ENCODE measurements at places on chromosomes 2 and 18.

- DNase-seq: no peak
Observed at GRCh38 chr2:57434972-57435371, 611.6 kb upstream of the VRK2 start.

GRCh38 chr2:73110168-73111072 is 2.3 kb downstream of the RAB11FIP5 start:
- DNase-seq: no peak

- no peak for DNase-seq
Observed at GRCh38 chr2:84953535-84953934, 17.4 kb upstream of the KCMF1 start.

- DNase-seq: no peak
Observed at GRCh38 chr2:230915319-230915718, 9.7 kb downstream of the GPR55 start.

- no peak for DNase-seq
Observed at GRCh38 chr2:47964277-47964676, 58.0 kb upstream of the FBXO11 start.

- no peak for DNase-seq
Observed at GRCh38 chr2:102603904-102604303, 15.4 kb upstream of the SLC9A2 start.

- no peak for DNase-seq
Observed at GRCh38 chr18:48634491-48634890, 95.7 kb downstream of the CTIF start.

- DNase-seq: no peak
Observed at GRCh38 chr2:14451312-14451711, 181.2 kb upstream of the LRATD1 start.

DNA sequence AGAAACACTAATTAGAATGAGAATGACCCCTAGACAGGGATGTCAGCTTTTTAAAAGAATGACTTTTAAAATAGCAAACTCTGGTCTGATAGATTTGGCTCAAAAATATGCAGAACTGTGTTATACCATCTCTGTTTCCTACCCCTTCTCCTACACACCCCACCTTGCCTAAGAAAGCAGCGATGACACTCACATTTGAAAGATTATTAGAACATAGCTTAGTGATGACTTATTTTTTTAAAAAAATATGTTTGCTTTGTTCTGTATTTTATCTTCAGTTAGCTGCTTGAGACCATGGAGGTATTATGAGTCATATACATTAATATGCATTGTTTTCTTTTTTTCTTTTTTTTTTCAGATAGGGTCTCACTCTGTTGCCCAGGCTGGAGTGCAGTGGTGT is 176.7 kb upstream of the TPO start:
- DNase-seq: no peak

GRCh38 chr2:153405196-153405595 is 73.4 kb downstream of the RPRM start:
- DNase-seq: no peak

- DNase-seq: no peak
Observed at GRCh38 chr2:36889795-36890194, 76.5 kb downstream of the STRN start.

- DNase-seq: no peak
Observed at GRCh38 chr2:223475901-223476300, 126.3 kb downstream of the SCG2 start.

GRCh38 chr2:47896450-47896968 is 9.8 kb downstream of the FBXO11 start:
- DNase-seq: no peak

DNA sequence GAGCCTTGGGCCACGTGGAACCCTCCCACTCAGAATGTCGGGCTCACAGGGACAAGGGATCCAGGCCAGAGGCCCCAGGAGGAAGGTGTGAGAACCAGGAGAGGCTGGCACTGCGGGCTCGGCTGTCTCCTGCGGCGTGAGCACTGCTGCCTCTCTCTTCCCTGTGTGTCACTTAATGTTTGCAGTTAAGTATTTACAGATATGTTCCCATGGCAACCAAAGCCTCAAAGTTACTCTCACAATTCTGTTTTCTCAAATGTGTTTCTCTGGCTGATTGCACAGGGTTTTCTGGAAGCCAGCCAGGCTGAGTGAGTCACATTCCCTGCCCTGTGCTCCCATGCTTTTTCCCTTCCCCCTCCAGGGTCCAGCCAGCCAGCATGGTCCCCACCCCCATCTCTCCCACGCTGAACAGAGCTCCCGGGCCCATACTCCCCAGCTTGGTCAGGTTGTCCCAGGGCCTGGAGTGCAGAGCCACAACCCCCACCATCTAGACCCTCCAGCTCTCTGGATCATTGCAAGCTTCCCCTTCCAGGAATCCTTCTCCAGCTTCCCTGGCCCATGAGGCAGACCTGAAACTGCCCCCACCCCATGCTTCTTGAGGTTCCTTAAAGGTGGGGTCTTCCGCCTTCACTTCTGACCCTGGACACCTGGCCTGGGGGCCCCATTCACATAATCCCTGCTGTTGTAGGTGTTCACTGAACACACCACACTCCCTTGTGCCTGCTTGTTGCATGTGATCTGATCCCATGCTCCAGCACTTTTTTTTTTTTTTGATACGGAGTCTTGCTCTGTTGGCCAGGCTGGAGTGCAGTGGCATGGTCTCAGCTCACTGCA is 265.9 kb downstream of the CELF4 start:
- DNase-seq: no peak

GRCh38 chr2:7844414-7844965 is 837.4 kb upstream of the ID2 start:
- no peak for DNase-seq

DNA sequence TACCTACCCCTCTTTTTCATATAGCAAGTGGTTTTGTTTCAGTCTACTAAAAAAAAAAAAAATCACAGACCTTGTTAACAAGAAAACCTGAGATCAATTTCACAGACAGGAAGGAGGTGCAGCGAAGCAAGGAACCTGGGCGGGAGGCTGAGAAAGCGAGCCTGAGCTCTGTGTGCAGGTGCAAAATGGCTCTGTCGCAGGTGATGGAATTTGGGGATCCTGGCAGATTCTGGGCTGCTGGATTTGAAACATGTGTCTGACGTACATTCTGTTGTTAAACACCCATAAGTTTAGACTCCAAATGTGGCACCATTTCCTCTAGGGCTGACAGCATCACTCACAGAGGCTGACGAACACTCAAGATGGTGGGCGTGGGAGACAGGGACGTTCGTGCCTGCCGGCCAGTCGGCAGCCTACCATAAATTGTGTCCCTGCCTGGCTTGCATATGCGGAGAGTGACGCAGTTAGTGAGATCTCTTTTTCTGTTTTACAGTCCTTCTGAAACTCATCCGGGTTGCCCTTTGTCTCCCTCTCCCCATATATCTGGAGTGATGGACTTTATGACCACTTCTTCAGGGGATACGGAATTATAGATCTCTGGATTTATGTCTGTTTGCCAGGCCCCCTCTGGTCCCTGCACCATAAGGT is 8.8 kb upstream of the DDX1 start:
- no peak for DNase-seq

DNA sequence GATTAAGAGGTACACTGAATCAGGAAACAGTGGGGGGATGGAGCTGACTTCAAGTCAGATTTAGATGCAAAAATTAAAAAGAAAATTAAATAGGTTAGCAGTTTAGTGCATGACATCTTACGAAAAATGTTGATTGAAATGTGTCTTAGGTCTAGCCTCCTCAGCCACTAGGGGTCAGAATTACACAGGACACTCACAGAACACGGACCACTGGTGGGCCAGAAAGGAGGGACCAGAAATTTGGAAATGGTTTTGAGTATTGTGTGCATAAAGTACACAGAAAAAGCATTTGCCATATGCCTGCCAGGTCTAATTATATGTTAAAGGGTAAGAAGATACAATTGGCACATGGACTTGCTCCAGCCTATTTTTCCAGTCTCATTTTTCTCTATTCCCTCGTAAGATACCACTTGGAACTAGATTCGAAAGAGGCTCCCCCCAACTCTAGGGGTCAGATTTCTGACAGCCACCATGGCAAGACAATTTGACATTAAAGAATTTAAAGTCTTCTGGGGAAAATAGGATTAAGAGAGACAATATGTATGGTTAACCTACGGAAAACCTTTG is 550.2 kb upstream of the SETBP1 start:
- no peak for DNase-seq

DNA sequence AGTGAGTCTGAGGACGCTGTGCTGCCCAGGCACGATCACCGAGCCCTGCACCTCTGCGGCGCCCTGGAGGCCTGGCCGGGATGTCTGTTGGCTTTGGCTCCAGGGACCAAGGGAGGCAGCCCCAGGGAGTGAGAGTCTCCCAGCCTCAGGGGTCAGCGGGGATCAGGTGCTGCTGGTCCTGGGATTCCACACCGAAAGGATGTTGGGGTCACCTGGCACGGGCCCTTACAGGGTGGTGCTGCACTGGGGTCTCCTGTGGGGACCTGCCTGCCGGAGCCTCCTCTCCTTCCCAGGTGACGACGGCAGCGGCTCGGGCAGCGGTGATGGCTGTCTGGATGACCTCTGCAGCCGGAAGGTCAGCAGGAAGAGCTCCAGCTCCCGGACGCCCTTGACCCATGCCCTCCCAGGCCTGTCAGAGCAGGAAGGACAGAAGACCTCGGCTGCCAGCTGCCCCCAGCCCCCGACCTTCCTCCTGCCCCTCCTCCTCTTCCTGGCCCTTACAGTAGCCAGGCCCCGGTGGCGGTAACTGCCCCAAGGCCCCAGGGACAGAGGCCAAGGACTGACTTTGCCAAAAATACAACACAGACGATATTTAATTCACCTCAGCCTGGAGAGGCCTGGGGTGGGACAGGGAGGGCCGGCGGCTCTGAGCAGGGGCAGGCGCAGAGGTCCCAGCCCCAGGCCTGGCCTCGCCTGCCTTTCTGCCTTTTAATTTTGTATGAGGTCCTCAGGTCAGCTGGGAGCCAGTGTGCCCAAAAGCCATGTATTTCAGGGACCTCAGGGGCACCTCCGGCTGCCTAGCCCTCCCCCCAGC is 30.5 kb downstream of the GPC1 start:
- no peak for DNase-seq

DNA sequence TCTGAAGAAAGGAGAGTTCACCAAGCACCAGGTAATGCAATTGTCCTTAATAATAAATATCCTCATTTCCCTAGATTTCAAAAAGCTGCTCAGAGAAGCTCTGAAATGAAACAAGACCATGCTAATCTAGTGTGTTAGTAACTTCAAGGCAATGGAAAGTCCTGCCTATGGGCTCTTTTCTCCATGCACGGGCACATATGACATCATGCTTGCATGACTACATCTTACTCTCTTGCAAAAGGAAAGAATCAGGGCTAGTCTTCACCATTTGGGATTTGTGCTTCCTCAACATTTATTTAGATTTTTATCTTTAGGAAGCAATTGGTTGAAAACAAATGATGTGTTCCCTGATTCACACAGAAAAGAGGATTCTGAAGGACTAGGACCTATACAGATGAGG is 204.0 kb upstream of the POU3F3 start:
- no peak for DNase-seq

DNA sequence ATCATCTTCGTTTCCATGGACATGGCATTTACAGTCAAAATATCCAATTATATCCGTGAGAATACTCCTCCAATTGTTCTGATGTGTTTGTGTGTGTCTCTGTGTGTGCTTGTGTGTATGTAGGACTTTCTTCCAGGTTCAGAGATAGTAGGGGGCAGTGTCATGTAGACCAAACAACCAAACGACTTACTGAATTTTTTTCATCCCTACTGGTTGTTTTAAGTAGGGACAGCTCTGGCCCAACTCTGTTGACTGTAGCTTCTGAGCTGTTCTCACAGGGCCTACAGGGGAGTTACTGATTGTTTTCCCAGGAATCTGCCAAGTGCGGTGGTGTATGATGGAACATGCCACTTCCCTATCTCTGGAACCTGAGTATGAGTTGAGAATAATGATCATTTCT is 69.6 kb downstream of the ETAA1 start:
- DNase-seq: no peak

DNA sequence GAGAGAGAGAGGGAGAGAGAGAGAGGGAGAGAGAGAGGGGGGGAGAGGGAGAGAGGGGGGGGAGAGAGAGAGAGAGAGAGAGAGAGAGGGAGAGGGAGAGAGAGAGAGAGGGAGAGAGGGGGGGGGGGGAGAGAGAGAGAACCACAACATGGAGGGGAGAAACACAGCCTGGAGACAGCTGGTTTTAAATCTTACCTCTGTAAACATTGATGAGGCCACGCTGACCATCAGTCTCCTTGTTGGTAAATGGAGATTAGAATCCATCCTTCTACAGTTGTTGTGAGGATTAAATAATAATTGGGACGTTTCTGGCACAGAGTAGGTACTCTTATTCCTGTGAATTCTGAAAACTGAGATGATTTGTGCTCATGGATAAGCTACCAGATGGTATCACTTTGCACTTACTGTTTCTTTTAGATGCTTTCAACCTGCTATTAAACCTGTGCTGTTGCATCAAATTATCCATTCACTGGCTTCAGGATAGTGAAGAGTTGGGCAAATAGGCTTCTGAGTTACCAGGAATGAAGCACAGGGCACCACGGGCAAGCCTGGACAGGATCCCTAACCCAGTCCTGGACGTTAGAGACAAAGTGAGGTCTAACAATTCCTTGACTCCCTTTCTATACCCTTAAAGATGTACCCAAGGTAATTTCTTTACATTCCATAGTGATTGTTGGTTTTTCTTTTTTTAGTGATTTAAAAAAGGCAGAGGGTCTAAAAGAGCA is 318.1 kb downstream of the ZNF521 start:
- DNase-seq: no peak

DNA sequence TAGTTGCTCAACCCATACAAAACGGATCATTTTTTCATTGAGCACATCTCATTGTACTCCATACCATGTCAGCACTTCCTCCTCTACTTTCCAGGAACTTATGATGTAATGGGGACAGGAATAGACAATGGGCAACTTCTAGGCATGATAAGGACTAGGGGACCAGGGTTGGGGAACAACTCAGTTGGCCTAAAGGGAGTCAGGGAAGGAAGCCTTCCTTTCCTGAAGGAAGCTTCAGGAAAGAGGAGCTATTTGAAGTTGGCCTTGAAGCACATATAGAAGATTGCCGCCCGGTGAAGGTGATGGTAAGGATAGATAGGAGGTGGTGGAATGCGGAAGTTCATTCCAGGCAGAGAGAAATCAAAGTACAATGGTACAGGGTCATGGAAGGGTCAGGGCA is 283.9 kb downstream of the SLC8A1 start:
- DNase-seq: no peak

DNA sequence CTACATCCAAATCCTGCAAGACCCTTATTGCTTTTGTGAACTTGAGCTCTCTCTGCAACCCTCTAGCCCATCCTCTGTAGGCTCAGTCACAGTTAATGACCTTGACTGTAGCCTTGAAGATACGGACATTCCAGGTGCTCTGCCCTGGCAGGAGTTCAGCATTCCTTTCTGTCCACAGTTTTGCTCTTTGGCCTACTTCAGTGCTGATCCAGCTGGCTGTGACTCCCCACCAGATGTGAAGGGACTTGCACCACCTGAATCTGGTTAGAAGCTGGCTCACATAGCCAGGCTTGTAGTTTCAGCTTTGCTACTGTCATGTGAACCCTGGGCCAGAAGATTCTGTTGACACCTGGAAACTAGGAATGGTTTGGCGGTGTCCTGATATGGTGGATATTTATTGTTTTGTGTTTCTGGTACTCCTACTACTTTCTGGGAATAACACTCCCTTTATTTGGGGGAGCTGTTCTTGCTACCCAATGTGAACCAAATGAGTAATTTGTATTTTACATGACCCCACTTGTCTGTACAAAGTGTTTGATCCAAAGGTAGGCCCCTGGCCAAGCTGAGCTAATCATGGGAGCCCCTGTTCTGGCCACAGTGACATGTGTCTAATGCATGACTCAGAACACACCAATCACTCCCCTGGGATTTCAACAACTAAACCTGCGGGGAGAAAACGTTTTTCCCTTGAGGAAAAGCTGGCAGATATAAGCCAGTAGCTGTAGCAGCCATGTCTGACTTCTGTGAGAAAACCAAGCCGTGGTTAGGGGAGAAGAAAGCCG is 73.4 kb downstream of the CDCA7 start:
- DNase-seq: no peak

- DNase-seq: no peak
Observed at GRCh38 chr2:230906471-230907230, 18.4 kb downstream of the GPR55 start.
